ENCODE measurements at places on chromosomes 3 and 15. TPM values are rescaled to one million over a fixed set of nuclear protein-coding genes. Genes with fewer than 3 reads are reported as not detected.

- DNase-seq: peak; percentile 72
These were observed 93.8 kb downstream of the LRIG1 start for GRCh38 chr3:66406831-66407610.

Gene FETUB
- total RNA-seq: not detected

Gene FAM3D
- total RNA-seq: 0.39 TPM

DNA sequence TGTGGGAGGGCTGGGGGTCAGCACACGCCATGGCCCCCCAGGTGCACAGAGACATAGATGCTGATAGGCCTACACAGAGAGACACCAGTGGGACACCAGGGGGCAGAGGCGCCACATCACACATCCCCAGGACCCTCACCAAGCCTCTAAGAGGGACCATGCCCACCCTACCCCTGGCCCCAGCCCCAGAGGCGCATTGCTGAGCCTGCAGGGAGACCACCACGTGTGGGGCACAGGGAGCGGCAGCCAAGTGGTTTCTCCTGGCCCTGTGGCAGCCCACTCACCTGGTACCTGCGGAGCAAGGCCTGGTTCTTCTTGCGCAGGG, 1.2 kb downstream of the CCDC9B start:
- DNase-seq: no peak

- no peak for DNase-seq
These were observed 147.1 kb upstream of the RGMA start for GRCh38 chr15:93235926-93236780.

DNA sequence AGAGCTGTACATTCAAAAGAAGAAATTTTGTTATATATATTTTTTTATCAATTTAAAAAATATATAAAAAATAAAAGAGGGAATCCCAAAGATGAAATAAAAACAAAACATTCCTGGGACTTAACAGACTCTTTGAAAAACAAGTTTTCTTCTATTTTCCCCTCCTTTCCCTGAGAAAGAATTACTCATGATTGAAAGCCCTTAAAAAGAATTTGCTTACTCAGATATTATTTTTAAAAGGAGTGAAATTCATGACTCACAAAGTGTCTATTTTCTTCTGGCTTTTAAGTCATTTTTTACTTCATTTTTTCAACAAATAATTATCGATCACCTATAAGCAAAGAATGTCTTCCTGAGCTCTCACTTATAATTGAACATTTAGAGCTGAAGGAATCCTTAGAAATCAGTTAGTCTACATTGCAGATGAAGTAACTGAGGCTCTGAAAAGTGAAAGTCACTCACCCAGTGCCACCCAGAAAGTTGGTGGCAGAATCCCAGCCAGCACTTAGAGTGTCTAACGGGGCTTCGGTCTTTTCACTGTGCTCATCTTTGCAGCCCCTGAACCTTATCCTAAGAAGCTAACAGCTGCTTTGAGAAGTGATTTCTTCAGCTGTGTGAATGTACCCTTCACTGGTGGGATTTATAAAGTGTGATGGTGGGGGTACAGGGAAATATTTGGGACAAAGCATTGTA, 42.5 kb upstream of the NUDT16 start:
- DNase-seq: no peak

- no peak for DNase-seq
These were observed 18.3 kb downstream of the SHC4 start for GRCh38 chr15:48945386-48945785.

Gene SLC27A2
- 2.7 TPM for total RNA-seq

DNA sequence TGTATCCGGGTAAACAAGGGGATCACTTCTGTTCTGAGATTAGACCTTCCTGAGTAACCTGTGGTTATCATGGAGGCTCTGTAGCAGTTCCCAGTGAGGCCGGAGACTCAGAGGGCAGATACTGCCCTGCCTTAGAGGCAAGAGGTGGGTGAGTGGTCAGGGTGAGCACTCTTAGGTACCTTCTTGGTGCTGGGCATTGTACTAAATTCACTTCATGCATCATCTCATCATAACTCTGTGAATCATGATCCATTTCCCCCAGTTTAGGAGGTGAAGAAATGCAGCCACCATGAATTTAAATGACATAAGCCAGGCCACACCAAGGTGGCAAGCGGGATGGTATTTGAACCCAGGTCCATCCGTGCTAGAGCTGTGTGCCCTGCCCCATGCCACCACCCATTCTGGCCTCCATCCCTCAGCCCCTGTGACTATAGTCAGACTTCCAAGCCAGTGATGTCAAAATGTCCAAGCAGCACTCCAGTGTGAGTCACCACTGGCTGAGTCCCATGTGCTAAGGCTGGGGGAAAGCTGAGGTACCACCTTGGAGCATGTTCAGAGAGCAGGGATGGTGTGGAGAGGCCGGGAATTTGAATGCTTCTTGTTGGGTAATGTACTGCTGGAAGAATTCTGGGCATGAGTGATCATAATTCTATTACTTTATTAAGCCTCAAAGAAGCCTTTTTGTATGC, 88.8 kb downstream of the EPHB1 start:
- no peak for DNase-seq

Gene COLQ
- total RNA-seq: 4.2 TPM

DNA sequence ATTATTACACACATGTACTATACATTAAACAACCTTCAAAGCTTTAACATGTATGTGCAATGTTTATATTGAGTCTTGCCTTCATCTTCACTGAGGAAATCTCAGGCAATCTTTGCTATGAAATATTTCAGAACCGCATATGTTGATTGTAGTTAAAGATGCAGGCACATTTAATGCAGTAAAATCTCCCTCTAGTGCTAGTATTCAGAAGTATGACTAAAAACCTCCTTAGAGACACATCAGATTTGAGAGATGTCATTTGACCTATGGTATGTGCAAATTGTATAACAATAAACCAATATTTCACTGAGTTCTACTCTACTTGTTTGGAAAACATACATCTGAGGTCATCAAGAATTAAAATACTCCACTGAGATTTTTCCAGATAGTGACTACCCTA, 123.8 kb upstream of the C15orf61 start:
- no peak for DNase-seq

Gene TPRG1
- 5.1 TPM for total RNA-seq

DNA sequence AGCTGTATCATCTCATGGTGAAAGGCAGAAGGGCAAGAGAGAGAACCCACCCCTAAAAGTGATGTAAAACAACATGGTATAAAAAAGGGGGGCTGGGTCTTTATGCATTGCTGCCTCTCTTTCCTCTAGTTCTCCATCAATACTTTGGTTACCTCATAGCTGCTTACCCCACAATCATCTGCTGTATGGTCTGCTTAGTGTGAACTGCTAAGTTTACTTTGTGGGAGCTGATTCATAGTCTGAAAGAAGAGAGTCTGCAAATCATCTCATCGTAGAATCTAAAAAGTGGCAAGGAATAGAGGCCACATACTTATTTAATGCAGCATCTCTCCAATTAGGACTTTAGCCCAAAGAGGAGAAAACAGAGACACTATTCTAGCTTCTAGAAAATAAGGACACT, 546.8 kb downstream of the GBE1 start:
- no peak for DNase-seq

Gene CACNA2D3
- total RNA-seq: 34.5 TPM

- DNase-seq: no peak
These were observed 53.8 kb downstream of the WDR76 start for GRCh38 chr15:43880406-43881194.

DNA sequence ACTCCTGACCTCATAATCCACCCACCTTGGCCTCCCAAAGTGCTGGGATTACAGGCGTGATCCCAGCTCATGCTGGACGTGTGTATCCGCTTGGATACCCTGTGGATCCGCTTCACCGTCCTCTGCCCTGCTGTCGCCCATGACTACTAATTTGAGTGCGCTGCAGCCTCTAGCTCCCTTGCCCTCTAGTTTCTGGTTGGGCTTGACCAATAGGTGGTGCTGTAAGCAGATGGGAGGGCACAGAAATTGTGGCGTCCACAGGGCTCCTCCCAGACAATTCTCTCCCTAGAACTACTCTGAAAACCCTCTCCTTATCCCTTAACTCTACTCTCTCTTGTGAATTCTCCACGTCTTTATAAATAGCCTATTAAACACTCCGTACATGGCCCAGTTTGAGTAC, 36.2 kb downstream of the ZPLD1 start:
- no peak for DNase-seq

- DNase-seq: peak; percentile 96
These were observed 57.2 kb downstream of the WWTR1 start for GRCh38 chr3:149600634-149601033.

Gene CRABP1
- total RNA-seq: 1,461 TPM

Gene RBP2
- not detected for total RNA-seq

Gene ILDR1
- 0.11 TPM for total RNA-seq
